CD4-positive, alpha-beta T cell treated with Interleukin-17A for 4 hours (primary cell): ENCODE measurements at places on chromosomes 2 and 18.

DNA sequence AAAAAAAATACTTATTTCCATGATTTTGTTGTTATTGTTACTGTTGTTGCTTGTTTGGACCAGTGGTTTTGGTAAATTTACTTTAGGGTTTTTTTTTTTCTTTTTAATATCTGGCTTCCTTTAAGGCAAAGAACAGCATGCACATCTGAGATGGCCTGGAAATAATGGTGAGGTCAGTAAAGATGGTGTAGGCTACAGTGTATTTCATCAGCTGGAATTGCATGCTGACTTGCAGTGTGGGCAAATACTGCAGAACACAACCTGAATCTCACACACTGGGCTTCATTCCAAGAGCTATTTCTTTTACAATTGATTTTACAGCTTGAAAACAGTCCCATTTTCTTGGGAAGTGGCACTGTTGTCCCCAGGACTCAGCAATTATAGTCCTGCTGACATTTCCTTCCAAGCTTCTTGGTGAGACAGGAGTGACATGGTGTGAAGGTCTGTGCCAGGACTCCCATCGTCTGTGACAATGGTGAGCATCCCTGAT is 376.1 kb upstream of the SOX11 start:
- no peak for DNase-seq

DNA sequence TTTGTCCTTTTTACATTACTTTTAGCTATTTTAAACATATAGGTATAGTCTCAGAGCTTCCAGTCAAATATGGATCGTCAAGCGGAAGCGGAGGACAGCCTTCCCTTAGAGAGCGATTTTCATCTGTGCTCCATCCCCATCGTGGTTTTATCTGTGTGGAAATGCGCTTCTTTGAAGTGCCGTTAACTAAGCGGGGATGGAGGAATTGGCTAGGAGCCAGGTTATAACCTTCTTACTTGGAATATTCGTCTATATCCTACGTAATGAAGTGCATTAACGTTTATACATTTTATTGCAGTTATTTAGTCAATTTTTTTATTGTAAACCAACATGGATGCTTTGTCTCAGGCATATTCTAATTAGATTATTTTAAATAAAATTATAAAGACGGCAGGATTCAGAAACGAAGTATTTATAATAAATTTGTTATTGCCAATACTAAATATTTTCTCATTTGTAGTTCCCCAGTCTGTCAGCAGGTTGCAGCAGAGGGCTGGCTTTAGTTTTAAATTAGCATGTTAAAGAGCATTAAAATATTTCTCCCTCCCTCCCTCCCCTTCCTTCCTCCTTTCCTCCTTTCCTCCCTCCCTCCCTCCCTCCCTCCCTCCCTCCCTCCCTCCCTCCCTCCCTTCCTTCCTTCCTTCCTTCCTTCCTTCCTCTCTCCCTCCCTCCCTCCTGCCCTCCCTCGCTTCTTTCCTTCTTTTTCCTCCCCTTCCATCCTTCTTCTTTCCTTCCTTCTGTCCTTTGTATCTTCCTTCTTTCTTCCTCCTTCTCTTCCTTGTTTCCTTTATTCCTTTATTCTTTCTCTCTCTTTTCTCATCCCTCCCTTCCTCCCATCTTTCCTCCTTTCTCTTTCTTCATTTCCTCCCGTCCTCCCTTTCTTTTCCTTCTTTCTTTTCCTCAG is 80.6 kb upstream of the DOCK10 start:
- DNase-seq: peak; percentile 38

- peak; percentile 47 for DNase-seq
Observed at GRCh38 chr2:97745474-97746174, 32.2 kb downstream of the ZAP70 start.

DNA sequence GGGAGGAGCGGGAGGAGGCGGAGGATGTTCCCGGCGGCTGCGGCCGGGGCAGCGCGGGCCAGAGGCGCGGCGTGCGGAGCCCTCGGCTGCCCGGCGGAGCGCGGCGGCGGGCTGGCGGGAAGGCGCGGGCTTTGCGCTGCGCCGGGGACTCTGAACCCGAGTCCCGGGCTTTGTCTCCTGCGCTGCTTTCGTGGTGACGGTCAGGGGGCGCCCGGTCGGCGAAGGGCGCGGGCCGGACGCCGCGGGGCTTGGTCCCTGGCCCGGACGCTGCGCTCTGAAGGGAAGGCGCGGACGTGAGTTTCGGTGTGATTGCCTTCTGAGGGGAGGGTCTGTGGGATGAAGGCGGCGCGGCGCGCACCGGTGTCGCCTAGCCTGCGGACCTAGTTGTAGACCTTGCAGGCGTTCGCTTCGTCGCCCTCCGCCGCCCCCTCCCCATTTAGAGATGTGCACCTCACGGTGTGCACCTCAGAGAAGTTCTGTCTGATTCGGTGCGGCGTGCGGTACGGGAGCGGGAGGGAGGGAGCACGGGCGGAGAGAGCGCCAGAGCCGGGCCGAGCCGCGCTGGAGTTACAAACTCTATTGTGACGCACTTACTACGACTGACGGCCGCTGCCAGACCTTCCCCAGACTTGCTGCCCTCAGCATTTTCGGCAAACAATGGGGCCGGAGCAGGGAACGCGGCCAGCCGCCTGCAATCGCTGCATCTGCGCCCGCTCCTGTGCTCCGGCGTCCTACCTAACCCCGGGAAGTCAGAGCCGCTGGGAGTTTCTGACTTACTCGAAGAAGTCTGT is 2.1 kb downstream of the BCL2L11 start:
- DNase-seq: peak; percentile 42

GRCh38 chr2:173652767-173653431 is 298.2 kb downstream of the CDCA7 start:
- no peak for DNase-seq

DNA sequence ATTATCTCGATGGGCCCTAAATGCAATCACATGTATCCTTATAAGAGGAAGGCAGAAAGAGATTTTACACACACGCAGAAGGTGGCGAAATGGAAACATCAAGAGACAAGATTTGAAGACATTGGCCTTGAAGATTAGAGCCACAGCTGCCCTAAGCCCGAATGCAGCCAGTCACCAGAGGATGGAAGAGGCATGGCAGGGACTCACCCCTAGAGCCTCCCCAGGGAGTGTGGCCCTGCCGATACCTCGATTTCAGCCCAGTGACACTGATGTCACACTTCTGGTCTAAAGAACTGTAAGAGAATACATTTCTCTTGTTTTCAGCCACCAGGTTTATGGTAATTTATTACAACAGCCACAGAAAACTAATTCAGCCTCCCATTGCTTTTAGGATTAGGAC is 17.4 kb downstream of the TTC39C start:
- DNase-seq: no peak

DNA sequence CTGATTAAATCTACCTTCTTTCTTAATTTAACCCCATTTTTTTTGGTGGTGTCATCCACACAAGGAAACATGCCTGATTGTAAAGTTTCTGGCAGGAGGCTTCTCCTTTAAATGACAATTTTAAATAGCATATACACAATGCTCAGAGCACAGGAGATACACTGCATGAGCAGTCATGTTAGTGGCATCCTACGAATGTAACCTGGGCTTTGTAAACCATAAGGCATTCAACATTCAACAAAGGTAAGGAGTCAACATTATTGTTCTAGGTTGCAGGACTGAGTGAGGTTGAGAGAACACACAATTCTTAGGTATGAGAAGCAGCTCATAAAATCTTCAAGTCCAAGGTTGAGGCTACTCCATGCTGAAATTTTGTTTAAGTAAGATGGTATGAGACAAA is 266.6 kb upstream of the SIX2 start:
- no peak for DNase-seq

DNA sequence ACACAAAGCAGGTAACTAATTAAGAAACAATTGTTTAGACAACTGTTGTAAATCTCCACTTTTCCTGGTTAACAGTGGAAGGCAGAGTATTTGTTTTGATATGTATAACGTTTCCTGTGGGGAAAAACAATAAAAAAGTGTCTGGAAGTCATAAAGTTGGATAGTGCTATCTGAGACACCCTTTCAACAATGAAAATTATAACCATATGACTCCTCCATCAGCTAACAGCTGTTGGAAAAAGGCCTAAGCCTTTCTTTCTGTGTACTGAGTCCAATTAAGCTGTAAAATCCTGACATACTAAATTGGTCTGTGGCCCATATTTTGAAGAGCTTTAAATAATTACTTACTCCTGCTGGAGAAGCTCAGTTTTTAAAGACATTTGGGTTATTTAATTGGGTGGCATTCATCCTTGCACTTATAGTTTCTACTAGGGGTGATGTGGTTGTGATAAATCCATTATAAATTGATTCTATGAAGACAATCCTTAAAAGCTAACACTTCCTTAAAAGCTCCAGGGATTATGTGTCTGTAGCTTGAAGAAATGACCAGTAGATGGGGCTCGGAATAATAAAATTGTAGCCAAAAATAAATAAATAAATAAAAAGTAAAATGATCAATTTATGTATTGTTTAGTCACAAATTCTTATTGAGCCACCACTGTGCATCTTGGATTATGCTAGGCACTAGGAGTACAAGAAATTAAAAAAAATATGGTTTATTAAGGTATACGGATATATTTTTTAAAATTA is 698.1 kb upstream of the NXPH2 start:
- DNase-seq: no peak

DNA sequence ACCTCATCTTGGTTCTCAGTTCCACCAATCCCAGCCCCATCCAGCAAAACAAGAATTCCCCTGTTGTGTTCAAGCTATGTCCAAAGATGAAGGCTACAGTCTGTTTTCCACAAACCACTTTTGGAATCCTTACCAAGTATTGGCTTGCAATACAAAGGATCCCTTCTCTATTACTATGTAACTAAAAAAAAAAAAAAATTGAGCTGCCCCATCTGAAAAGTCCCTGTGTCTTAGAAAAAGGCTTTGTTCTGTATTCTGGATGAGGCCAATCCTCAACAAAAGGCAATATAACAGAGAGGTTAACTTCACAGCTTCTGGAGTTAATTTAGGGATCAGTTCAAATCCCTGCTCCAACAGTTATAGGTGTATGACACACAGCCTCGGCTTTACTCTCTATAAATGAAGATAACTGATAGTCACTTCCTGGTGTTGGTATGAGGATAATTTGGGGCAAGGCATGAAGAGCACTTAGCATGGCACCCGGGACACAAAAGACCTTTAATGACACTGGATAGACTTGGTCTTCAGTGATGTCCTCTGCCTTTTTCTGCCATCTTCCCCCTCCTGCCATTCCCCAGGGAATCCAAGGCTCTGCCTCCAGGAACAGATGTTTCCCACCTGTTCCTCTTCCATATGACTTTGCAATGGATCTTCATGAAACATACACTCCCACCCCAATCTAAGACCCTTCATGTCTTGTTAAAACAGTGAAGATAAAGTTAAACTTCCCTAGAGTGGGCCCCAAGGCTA is 61.2 kb upstream of the ATL2 start:
- no peak for DNase-seq
